HFF-Myc (cell line): ENCODE measurements at places on chromosomes 11 and 22.

- DNase-seq: no peak
Measured at GRCh38 chr22:42439821-42440674, 7.8 kb upstream of the NFAM1 start.

- DNase-seq: no peak
Measured at GRCh38 chr22:19819911-19820879, 34.5 kb downstream of the GNB1L start.

- DNase-seq: no peak
Measured at GRCh38 chr11:43399983-43400630, 41.4 kb downstream of the TTC17 start.

GRCh38 chr11:82523141-82523540 lies 210.5 kb downstream of the FAM181B start:
- DNase-seq: no peak

DNA sequence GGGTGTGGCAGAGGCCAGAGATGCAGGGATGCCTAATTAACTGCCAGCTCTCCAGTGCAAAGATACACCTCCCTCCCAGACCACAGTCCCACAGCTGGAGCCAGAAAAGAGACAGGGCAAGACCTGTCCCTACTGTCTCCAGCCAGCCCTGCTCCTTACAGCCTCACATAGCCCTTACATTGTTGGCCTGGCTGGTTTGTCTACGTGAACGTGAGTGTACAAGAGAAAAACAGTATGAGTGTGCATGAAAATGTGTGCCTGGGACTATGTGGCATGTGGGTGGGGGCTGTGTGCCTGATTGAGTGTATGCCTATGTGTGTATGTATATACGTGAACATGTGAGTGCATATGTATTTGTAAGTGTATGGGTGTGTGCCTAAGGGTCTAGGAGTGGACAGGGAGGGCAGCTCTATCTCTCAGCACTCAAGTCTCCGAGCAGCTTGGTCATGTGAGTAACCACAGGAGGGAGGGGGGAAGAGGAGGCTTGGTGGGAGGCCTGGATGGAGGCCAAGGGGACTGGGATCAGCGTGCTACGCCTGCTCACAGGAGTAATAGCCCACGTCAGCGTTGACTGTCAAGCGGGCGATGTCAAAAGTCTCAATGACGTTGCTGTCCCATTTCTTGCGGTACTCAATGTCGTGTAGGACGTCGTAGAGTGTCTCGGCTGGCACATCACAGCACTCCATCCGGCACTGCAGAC lies 6.6 kb upstream of the ARAP1 start:
- no peak for DNase-seq

DNA sequence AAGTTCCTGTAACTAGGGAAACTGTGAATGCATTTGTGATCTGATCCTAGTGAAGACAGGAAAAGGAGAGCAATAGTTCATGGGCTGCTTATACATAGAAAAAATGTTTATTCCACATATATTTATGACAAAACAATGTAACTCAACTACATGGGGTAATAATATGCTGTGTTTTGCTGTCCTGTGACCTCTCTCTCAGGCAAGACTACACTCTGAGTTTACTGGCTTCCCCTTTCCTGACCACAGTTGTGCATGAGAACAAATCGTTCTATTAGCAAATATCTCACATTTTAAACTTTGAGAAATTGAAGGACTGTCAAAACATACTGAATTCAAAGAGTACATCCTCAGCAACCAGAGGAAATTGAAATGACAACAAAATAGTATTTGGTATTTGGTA lies 161.9 kb upstream of the TRPC6 start:
- DNase-seq: no peak

GRCh38 chr11:76239483-76240160 lies 33.3 kb upstream of the WNT11 start:
- DNase-seq: no peak

GRCh38 chr11:13238879-13239514 lies 38.6 kb upstream of the BMAL1 start:
- DNase-seq: no peak

- no peak for DNase-seq
Measured at GRCh38 chr11:1402355-1403077, 12.8 kb downstream of the BRSK2 start.

GRCh38 chr22:32396746-32397145 lies 15.3 kb downstream of the RTCB start:
- peak; percentile 66 for DNase-seq

DNA sequence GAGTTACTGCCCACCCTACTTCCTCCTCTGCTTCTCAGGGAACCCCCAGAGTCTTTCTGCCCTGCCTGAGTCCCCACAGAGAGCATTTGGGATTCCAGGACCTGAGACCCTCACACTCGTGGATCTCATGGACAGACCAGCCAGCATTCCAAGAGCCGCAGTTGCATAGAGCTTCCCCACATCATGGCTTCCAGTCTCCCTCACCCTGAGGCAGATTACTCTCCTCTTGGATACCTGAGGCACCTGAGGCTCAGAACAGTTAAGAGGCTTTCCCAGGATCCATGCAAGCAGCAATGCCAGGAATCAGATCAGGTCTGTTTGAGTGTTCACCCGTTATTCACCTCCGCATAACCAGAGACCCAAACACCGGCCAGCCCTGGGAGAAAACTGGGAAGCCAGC lies 102.2 kb downstream of the TRIM29 start:
- DNase-seq: no peak

DNA sequence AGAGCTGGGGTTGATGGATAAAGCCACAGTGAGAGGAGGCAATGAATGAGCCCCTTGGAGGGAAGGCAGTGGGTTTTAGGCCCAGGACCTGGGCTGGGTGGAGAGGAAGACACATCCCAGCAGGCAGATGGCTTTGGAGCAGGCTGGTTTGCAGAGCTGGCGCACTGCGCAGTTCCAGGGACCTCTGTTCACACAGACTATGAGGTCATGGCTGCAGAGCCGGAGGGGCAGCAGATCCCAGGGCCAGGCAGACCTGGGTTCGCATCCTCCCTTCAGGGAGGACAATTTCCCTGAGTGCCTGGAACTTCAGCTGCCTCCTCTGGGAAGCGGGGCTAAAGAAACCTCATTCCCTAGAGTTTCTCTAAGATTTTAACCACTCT lies 28.2 kb upstream of the DGKZ start:
- DNase-seq: no peak

GRCh38 chr11:74566146-74566960 lies 26.0 kb upstream of the POLD3 start:
- no peak for DNase-seq

GRCh38 chr22:49051491-49052022 lies 776.1 kb downstream of the BRD1 start:
- DNase-seq: no peak

DNA sequence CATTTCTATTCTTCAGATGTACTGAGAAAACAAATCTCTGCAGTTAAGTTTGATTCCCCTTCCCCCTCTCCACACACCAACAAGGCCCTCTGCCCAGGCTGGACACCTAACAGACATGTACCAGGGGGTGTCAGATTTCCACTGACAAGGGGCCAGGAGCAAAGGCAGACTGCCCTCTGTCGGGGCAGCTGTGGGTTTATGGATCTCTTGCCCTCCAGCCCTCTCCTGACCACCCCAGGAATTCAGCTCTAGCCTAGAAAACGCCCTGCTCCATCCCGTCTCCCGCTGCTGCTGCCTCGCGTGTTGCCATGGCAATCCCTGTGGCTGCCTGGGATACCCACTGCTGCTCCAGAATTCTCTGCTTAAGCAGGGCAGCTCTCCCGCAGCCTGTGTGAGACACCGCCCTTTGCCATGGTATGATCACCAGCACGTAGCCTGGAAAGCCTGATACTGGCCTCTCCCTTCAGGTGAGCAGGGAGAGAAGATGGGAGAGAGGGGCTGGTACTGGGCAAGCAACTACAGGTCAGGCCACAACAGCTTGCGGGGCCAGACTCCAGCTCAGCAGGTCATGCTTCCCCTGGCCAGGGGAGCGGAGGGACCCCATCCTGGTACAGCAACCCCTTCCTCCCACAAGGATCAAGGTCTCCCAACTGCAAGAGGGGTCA lies 41.6 kb downstream of the BUD13 start:
- no peak for DNase-seq

DNA sequence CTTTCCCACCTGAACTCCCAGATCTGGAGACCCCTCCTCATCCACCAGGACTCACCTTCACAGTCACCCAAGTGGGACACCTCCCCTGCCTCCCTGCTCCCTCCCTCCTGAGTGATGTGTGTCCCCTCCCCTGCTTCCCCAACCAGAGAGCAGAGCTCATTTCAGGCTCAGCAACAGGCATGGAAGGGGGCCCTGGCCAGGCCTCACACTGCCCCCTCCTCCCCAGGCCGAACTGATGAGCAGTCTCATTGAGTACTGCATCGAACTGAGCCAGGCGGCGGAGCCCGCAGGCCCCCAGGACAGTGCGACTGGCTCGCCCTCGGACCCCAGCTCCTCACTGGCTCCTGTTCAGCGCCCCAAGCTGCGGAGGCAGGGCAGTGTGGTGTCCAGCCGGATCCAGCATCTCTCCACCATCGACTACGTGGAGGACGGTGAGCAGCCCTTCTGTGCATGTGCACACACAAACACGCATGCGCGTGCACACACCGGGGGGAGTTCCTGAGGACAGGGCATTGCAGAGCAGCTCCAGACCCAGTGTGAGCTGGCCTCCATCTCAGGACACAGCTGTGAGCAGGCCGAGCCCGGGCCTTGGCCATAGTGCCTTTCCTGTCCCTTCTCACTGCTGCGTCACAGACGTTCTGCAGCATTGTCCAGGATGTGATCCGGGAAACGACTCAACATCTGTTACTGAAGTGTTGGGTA lies 17.8 kb upstream of the NEAT1 start:
- DNase-seq: no peak

DNA sequence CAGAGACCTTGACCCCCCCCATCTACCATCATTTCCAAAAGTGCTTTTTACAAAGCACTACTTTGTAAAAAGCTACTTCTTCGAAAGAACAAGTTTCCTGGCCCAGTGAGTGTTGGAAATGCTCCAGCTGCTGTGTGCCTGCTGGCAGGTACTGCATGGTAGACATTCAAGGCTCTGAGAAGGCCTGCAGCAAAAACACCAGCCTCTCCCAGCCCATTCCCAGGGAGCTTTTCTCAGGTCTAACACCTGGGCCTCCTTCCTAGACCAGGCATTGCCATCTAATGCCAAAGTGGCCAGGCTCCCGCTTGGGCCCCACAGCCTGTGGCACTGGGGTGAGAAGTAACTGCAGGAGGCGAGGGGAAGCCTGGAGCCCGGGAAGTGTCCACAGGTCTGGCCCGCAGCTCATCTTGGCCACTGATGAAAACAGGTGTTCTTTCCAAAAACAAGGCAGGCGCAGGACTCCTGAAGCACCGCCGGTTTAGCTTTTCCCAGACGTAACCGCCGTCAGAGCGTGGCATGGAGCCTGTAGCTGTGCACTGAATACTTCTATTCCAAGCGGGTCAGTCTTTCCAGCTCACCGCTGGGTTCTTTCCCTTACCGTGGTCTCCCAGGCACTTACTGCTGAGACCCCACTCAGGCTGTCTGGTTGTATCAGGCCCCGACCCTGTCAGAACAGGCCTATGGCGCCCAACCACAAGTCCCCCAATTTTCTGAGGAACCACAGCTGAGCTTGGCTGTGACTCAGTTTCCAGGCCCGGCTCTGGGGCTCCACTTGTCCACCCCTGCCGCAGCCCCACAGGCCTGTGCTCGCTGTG lies 1.2 kb upstream of the TCIRG1 start:
- no peak for DNase-seq

DNA sequence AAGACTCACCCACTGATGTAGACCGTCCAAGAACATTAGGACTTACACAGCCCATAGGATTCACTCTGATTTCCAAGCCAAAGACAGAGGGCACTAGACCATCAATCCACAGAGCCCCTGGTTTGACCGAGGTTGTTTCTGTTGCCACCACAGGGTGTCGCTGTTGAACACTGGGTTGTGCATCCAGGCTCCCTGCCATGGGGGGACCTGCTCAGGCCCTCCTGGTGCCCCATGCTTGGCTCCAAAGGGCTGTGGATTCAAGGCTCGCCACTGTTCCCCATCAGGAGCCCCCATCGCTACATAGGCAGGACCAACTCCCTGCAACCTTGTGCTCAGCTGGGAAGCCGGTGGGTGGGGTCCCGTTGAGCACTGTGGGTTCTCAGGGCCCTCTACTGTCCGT lies 128.0 kb upstream of the ANO1 start:
- no peak for DNase-seq

GRCh38 chr22:48359613-48359965 lies 1468.1 kb downstream of the BRD1 start:
- DNase-seq: no peak

GRCh38 chr22:48389916-48390315 lies 1437.8 kb downstream of the BRD1 start:
- DNase-seq: no peak

GRCh38 chr11:125481531-125481930 lies 14.5 kb downstream of the FEZ1 start:
- no peak for DNase-seq

DNA sequence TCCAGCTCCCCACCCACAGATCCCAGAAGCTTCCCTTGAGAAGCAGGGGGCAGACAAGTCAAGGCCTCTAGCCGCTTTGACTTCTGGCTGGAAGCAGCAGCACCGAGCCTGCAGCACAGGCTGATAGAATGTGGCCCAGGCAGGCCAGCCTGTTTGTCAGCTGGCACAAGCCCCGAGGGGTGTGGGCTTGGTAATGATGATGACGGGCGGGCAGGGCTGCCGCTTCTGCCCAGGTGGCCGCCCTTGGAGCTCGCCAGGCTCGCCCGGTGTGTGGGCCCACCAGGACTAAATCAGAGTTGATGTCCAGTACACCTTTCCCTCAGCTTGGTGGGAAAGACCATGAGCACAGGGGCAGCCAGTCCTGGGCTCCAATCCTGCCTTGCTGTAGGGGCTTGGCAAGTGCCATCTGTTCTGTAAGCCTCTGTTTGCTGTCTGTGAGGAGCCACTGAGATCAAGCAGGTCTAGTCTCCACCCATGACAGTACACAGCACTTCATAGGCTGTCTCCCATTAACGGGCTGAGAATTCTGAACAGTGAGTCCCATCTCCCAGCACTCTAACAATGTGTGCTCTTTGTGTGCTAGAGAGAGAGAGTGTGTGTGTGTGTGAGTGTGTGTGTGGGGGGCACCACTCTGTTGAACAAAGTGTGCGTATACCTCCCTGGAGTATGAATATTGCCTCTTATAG lies 26.8 kb downstream of the MICAL2 start:
- DNase-seq: no peak

DNA sequence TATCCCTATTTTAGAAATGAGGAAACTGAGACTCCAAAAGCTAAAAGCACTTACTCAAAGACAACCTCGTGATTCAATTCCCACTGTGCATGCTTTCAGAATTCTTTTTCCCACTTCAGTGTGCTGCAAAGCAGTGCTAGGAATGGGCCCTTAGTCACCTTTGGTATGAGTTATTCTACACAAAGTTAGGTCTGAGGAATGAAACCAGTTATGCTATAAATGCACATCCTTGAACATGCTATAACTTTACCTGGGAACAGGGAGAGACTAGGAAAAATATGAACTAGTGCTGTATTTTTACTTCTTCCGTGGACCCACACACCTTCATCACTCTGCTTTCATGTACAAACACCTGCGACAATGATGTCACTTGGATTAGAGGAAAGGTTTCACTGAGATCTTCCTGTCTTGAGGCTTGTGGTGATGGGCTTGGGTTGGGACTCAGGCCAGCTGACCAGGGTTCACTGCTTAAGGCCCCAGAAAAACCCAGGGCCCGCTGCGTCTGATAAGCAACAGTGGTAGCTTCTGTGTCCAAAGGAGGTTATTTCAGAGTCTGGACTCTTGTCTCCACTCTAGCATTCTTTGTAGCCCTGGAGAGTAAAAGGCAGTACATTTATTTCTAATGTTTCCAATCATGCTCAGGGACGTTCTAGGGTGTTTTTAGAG lies 81.6 kb downstream of the ZC3H12C start:
- DNase-seq: no peak

GRCh38 chr22:41406410-41406809 lies 24.7 kb downstream of the TEF start:
- DNase-seq: no peak
